ENCODE measurements at places on chromosomes 13 and 19.
A peak's percentile ranks its signal among the peaks of the same experiment; 100 is the strongest.

- DNase-seq, result no peak
These were observed 28.7 kb upstream of the CD33 start for GRCh38 chr19:51196181-51196580.

DNA sequence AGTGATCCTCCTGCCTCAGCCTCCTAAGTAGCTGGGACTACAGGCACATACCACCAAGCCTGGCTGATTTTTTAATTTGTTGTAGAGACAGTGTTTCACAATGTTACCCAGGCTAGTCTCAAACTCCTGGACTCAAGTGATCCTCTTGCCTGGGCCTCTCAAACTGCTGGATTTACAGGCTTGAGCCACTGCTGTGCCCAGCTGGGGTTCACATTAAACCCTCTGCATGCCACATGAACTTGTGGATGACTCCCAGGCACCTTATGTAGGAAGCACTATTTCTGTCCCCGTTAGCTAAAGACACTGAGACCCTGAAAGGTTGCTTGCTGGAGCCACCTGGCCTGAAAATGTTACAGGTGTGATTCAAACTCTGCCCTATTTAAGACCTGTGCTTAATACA lies 10.5 kb downstream of the MYH14 start:
- no peak for DNase-seq

- DNase-seq, result no peak
These were observed 426.1 kb downstream of the TSHZ3 start for GRCh38 chr19:30923096-30923495.

DNA sequence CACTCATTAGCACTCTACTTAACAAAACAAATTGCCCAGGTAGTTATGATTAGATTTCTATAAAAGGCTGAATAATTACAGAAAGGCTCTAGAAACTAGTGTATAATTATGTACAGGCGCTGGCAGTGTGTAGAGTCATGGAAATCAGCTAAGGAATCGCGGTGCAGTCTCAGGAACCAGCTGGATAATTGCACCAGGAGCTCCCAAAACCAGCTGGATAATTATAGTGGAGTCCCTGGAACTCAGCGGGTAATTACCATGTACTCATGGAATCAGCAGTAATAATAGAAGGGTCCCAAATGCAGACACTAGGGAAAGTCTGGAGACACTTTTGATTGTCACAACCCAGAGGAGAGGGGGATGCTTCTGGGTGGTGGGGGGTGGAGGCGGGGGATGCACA lies 23.2 kb upstream of the TTYH1 start:
- no peak for DNase-seq

- no peak for DNase-seq
These were observed 373.0 kb downstream of the COG6 start for GRCh38 chr13:40028446-40028845.

- DNase-seq, result no peak
These were observed 59.4 kb upstream of the WASF3 start for GRCh38 chr13:26497968-26498511.

GRCh38 chr13:31803311-31803710 lies 64.0 kb downstream of the RXFP2 start:
- no peak for DNase-seq

GRCh38 chr19:4066176-4066606 lies 508 bp downstream of the ZBTB7A start:
- DNase-seq, result no peak

DNA sequence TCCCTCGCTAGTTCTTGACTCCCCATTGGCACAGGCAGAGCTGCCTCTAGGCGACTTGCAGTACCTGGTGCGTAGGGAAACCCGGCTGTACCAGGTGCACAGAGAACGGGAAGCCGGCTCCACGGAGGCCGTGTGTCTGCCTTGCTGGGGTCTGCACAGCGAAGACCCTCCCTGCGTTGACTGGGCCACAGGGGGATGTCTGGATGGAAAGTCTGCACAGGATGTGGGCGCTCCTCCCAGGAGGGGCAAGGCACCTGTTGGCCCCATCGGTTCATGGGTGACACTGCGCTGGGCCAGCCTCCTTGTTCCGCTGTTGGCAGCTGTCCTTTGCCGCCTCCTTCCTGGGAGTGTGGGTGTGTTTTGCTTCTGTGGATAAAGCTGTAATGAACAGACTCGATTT lies 138.3 kb downstream of the TEX29 start:
- DNase-seq, result no peak

- DNase-seq, result no peak
These were observed 206.6 kb downstream of the SPRY2 start for GRCh38 chr13:80134346-80134745.

DNA sequence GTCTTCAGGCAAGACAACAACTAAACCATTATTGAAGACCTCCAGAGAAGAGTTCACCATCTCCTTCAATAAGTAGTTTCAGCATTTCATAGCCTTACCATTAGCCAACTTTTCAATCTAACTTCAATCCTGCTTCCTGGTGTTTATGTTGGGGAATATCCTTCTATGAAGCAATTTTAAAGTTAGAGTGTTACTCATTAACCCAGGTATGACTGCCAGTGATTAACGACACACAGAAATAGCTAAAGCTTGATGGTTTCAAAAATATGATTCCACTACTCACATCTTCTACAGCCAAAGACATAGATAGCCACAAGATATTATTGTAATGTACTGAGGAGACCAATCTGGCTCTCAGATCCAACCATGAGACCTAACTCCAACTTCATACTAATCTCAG lies 403.2 kb downstream of the EFNB2 start:
- DNase-seq, result no peak

- no peak for DNase-seq
These were observed 27.1 kb downstream of the EDNRB start for GRCh38 chr13:77891486-77891885.

DNA sequence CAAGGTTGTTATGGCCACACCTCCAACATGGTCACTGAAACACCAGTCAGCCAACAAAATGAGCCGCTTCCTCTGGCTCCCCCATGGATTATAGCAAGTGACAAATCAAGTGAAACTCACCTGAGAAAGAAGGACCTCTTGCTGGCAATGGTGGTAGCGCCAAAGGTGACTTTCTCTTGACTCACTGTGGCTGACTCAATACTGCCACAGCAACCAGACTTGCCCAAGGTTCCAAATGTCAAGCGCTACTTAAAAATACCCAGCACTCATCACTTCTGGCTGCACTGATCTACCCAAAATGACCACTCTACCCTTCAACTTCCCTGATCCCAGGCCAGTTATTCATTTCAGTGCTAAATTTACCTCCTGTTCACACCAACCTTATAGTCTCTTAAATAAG lies 495.5 kb downstream of the FOXO1 start:
- DNase-seq, result no peak

- no peak for DNase-seq
These were observed 376.9 kb upstream of the SPRY2 start for GRCh38 chr13:80717776-80718175.

- no peak for DNase-seq
These were observed 6.5 kb upstream of the TSHZ3 start for GRCh38 chr19:31355665-31356289.

GRCh38 chr19:16377521-16377920 lies 52.9 kb downstream of the KLF2 start:
- DNase-seq, result no peak

DNA sequence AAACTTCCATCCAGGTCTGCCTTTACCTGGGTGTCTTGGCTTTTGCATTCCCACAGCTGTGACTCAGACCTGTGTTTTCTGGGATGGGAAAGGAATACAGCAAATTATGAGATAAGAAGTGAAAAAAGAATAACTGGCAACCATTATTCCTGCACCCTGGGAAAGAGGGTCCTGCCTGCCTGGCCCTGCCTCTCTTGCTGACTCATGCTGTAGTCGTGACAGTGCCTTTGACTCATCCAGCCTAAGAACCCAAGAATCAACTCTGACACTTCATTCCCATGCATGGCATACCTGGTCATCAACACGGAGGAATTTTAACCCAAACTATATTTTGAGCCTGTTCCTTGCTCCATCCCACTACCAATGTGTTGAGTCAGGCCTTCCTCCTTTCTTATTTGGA lies 185.4 kb upstream of the SERP2 start:
- no peak for DNase-seq

GRCh38 chr13:28408235-28408848 lies 86.6 kb downstream of the FLT1 start:
- DNase-seq, result no peak

DNA sequence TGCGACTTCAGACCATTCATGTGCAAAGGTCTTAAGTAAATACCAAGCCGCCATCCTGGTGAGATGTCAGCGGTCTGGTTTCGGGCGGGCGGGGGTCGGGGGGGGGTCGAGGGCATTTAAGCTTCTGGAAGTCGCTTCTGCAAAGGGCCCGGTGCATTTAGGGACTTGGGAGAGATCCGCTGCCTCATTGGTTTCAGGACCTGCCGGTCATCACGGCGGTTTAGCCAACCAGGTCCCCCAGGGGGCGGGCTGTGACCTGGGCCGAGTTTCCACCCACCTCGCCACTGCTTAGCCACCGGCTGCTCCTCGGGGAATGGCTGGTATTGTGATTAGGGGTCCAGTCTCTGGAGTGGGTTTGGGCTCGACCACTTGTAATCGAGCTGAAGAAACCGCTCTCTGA lies 7.8 kb downstream of the ANKLE1 start:
- DNase-seq, result peak; percentile 73

DNA sequence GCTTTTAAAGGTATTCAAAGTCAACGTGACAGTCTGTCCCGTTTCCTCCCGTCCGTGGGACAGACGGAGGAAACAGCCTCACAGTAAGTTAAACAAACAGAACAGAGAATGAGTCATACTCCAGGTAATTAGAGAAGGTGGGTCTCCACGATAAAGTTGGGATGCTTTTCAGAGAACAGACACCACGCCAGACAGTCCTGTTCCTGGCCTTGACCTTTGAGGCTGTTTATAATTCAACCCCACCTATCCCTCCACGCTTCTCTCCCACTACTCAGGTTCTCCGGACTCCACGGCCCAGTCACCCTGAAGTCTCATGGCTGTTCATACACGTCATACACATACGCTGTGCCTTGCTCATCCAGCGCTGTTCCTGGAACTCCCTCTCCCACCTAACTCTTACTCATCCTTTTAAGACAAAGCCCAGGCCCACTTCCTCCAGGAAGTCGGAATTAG lies 42.5 kb downstream of the ARHGEF18 start:
- DNase-seq, result no peak

DNA sequence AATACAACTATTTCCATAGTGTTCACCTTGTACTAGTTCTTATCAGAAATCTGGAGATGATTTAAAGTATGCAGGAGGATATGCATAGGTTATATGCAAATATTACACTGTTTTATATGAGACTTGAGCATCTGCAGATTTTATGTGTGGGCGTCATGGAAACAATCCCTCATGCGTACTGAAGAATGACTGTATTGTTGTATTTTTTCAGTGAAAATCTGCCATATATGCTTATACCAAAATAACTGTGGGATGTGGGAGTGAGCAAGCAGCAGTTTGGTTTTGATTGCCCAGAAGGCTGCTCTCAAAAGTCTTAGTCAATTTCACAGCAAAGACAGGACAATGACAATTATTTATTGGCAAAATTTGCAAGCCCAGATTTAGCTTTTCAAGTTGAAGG lies 238.8 kb upstream of the PCDH20 start:
- no peak for DNase-seq

- no peak for DNase-seq
These were observed 3.3 kb downstream of the SYCN start for GRCh38 chr19:39200803-39201115.

- DNase-seq, result no peak
These were observed 42.8 kb downstream of the PIN1 start for GRCh38 chr19:9877780-9878510.

DNA sequence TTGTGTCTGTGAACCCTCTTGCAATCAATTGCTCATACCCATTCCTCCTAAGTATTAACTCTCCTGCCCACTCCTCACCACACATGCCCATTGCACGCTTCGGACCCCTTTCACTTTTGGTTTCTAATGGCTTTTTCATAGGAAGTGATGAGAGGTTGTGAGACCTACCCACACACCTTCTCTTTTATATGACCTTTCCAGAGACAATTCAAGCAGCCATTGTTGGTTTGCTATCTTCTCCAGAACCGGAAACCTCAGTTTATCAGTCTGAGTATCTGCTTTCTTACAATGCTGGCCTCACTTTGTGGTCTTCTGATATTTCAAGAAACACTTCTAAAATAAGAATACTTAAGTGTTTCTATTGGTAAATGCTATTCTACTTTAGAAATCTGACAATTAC lies 1550.8 kb upstream of the SLC10A2 start:
- no peak for DNase-seq

DNA sequence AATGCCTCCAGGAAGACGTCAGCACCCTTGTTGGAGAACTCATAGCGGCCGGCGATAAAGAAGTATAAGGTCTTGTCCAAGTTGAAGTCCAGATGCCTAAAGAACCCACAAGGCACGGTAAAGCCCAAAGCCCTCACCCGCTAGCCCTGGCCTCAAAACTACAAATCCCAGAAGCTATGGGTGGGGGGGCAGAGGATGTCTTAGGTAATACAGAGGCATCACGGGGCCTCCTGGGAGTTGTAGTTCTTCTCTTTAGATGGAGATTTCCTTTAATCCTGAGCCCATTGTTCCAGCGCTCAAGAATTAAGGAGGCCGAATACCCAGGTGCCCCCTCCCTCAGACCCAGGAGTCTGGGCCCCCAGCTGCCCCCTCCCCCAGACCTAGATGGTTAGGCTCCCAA lies 10.8 kb downstream of the GYS1 start:
- no peak for DNase-seq

- no peak for DNase-seq
These were observed 16.8 kb upstream of the COMP start for GRCh38 chr19:18807861-18808331.

GRCh38 chr13:41315443-41316047 lies 4.5 kb downstream of the NAA16 start:
- DNase-seq, result no peak

GRCh38 chr13:23770973-23771372 lies 118.2 kb downstream of the MIPEP start:
- DNase-seq, result no peak

- DNase-seq, result no peak
These were observed 917 bp upstream of the CLPTM1 start for GRCh38 chr19:44954278-44954648.

- DNase-seq, result no peak
These were observed 350.6 kb downstream of the LIG4 start for GRCh38 chr13:107864543-107865317.

GRCh38 chr13:101325423-101325822 lies 90.9 kb downstream of the NALCN start:
- no peak for DNase-seq

DNA sequence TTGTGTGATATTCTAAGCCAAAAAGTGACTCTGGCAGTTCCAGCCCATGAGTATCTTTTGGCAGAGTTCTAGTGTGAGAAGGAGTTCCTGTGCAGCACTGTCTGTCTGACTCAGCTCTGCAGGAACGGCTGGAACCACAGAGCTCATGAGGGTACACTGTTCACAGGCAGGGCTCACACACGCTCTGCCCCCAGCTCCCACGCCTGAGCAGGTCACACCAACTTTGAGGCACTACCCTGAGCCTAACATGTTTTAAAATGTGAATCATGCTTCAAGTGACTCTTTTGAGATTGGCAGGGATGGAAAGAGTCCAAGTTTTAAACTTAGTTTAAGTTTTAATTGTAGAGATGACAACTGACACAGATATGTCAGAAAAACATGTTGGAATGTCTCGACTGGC lies 1203.3 kb downstream of the UQCRFS1 start:
- no peak for DNase-seq
